NCI-H510A (cell line): ENCODE measurements at places on chromosomes 4 and X.

GRCh38 chr4:107060388-107060787 lies 24.3 kb upstream of the DKK2 start:
- DNase-seq, result no peak

DNA sequence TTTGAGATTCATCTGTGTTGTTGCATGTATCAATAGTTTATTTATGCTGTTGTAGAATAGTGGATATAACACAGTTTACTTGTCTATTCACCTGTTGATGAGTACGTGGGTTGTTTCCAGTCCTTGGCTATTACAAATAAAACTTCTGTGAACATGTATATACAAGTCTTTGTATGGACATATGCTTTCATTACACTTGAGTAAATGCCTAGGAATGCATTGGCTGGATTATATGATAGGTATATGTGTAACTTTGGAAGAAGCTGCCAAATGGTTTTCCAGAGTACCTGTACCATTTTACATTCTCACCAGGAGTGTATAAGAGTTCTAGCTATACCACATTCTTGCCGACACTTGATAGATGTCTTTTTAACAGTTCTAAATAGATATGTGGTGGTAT lies 16.5 kb downstream of the ART3 start:
- DNase-seq, result no peak

GRCh38 chr4:47692691-47693090 lies 145.2 kb downstream of the CORIN start:
- DNase-seq, result no peak

DNA sequence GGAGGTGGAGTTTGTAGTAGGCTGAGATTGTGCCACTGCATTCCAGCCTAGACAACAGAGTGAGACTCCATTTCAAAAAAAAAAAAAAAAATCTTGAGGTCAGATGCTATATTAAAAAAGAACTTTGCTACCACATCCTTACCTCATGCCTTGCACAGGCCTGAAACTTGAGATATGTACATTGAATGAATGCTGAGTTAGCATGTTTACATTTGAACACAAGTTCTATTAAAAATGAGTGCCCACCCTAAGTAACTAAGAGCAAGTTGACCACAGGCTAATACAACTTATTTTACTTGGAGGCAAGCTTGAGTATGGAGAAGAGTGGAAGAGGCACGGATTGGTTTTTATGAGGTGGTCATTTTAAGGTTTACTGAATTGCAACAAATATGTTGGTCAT lies 276.6 kb upstream of the GATB start:
- DNase-seq, result no peak

DNA sequence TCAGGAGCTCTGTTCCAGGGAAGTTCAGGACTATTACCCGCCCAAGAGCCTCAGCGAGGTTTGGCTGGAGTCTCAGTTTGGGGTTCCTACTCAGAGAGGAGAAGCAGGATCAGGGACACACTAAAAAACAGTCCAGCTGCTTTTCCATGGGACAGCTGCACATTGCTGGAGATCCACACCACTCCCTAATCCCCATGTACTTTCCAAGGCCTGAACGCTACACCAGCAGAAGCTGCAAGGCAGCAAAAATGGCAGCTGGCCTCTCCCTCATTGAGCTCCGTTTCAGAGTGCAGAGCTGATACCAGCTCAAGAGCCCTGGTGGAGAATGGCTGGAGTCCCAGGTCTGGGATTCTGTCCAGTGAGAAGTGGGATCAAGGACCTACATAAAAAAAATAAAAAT lies 551.2 kb upstream of the PABPC5 start:
- no peak for DNase-seq

DNA sequence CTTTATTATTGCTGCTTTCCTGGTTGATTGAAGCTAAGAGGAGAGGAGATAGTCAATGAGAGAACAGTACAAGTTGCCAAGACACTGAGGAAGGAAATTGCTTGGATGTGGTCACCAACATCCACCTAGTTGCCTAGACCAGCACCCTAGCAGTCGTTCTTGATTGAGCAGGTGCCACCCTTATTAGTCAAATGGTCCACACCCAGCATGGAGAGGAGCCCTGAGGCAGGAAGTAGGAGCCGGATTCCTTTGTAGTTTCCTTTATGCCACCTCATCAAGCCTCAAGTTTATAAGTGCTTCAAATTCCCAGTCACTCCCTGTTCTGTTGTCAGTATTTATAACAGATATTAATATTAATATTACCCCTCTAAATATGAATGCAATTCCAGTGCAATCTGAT lies 19.1 kb downstream of the PAGE2 start:
- DNase-seq, result no peak

DNA sequence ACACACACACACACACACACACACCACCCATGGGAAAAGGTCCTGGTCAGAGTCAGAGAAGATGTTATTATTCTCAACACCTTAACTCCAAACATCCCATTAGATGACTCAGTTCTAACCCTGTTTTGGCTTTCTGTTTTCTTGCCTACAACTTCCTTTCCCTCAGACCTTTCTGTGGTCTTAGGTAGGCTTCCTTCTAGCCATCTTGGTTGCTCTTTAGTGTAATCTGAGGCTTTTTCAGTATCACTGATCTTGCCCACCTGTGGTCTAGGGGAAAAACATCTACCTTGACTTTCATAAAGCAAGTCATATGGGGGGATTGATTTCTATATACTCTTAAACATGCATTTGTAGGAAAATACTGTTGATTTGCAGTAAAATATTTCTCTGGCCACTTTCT lies 56.9 kb downstream of the ATG4A start:
- DNase-seq, result no peak

DNA sequence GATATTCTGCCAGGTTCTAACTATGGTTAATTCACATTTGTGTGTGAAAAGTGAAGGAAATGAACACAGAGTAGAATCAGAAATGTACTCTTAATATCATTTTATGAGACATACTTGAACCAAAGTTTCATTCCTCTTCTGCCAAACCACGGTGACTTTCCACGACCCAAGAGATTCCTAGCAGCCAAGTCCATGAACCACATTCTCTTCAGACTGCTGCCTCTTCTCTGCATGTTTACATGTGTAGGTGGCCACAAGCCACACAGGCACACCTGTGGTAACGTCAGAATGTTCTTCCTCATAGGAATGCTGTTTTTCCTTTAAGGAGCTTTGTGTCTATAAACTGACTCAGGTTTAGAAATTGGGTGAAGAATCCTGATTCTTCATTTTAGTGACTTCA lies 1411.2 kb downstream of the RAPGEF2 start:
- DNase-seq, result no peak

- DNase-seq, result peak; percentile 49
These were observed 115.2 kb upstream of the LNX1 start for GRCh38 chr4:53706422-53707032.

- no peak for DNase-seq
These were observed 56.4 kb downstream of the UBE2K start for GRCh38 chr4:39754309-39754708.

GRCh38 chr4:154516318-154517029 lies 24.9 kb upstream of the DCHS2 start:
- DNase-seq, result no peak

DNA sequence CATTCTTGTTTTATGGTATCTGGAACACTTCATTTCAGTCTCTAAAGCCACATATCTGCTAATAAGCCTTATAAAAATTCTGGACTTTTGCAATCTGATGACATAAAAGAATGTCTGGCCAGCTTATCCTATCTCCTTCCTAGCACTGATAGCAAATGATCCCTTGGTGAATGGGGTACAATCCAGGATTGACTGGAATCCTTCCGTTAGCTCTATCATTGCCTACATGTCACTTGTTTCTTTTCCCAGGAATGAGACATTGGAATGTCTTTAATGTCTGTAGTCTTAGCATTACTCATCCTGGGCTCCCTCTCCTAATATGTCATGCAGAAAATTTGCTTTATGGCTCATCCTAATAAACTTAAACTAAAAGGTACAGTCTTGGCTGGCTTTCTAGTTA lies 14.8 kb upstream of the PABPC4L start:
- DNase-seq, result no peak

GRCh38 chrX:48493890-48494364 lies 14.9 kb upstream of the PORCN start:
- no peak for DNase-seq

GRCh38 chrX:71637253-71637618 lies 18.9 kb upstream of the CXCR3 start:
- DNase-seq, result no peak

DNA sequence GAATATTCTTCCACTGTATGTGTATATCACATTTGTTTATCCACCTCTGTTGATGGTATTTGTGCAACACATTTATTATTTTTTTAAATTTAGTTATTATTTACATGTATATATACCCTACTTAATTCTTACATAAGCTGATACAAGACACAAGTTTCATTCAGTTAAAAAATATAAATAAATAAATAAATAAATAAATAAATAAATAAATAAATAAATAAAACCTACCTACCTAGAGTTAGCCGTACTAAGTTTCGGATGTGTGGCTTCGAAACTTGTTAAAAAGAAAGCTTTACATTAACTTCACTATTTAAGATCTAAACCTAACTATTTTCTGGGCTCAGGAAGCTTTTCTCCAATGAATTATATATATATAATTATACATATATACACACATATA lies 23.3 kb upstream of the REPS2 start:
- no peak for DNase-seq

DNA sequence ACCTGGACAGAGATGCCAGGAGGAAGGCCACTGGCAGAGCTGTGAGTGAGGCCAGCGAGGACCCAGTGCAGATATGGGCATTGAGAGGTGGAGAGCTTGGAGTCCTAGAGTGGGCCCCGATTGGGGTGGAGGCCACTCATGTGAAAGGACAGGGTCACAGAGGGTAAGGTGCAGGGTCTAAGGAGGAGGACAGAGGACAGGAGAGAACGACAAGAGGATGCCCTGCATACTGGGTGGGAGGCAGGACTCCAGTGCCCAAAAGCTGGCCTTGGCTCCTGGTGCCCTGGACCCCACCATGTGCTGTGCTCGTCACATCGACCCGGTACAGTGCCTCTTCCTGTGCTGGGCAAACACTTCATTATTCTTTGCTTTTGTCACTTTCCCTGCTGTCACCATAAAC lies 66.7 kb downstream of the NAT8L start:
- no peak for DNase-seq

DNA sequence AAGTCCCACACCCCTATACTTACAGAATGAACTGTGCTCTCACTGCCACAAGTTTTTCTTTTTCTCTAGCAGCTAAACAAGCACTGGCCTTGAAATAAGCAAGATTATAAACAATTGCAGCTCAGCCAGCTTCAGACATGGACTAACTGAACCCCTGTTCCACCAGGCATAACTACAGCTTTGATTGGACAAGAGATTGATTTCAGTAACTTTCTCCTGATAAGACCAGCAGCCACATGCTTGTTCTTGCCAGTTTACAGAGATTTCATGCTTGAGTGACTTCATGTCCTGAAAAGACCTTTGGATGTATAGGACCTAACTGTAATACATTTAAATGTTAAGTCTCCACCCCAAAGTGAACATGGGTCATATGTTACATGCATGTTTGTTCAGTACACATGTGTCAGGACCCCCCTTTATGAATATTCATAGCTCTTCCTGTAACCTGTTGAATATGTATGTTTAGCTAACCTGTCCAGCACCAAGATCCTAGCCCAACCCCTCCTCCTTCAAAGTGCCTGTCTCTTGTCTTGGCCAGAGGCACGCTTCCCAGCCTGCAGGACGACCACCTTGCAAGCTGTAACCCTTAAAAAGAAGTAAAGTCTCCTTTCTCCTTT lies 27.9 kb downstream of the ZNF275 start:
- DNase-seq, result no peak

GRCh38 chr4:158722917-158723793 lies at the start of gene PPID:
TSS of gene PPID (minus strand) at chr4:158723396. CDS start at chr4:158723288, 108 bp downstream.
- peak; percentile 63 for DNase-seq

- DNase-seq, result no peak
These were observed 11.3 kb upstream of the MAGEA10 start for GRCh38 chrX:152149648-152150047.
